ENCODE measurements at places on chromosomes 7 and 10.

GRCh38 chr7:33781167-33781566, 124.2 kb upstream of the BMPER start:
- DNase-seq = no peak

DNA sequence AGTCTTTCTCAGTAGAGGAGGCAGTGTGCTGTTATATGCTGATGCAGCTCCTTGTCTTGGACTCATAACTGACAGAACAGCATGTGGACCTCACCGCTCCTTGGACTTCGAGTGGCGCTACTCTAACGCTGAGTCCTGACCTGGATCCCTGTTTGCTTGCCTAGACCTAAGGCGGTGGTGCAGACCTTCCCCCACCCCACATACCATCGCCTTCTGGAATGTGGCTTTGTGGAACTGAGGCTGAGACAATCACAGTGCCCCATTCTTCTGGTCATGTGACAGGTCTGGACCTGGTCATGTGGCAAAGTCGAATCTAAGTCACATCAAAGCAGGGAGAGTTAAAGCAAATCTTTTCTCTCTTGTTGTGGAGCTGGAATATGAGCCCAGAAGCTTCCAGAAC, 190.7 kb upstream of the MKI67 start:
- DNase-seq = no peak

DNA sequence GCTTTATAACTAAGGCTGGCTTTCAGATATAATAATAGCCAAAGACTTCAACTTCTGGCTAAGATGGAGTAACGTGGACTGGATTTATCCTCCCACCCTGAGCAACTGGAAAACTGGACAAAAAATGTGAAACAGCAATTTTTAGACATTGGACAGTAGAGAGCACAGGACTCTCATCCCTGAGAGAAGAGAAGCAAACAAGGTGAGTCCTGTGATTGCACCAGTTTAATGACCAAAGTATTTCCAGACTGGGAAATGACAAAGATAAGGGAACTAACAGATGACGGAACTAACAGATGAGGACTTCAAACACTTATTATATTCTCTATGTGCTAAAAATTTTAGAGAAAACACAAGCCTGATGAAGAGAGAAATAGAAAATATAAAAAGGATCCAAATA, 175.7 kb upstream of the SLC25A13 start:
- DNase-seq = no peak

DNA sequence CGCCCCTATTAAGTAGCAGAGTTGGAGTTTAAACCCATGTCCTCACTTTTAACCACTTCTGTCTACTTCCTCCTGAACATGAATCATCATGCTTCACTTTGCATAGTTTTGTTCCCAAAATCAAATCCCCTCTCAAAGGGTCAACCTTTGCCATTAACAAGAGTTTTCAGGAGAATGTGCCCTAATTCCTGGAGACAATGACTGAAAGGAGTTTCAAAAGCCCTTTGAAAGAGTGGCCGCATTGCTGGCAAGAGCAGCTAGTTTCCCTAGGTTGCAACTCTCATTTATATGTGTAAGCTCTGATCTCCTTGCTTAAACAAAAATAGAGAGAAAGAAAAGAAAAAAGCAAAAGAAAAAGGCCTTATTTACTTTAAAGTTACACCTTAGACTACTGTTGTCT, 9.2 kb downstream of the LGI1 start:
- DNase-seq = no peak

GRCh38 chr7:132899833-132900232, 182.1 kb downstream of the CHCHD3 start:
- no peak for DNase-seq

DNA sequence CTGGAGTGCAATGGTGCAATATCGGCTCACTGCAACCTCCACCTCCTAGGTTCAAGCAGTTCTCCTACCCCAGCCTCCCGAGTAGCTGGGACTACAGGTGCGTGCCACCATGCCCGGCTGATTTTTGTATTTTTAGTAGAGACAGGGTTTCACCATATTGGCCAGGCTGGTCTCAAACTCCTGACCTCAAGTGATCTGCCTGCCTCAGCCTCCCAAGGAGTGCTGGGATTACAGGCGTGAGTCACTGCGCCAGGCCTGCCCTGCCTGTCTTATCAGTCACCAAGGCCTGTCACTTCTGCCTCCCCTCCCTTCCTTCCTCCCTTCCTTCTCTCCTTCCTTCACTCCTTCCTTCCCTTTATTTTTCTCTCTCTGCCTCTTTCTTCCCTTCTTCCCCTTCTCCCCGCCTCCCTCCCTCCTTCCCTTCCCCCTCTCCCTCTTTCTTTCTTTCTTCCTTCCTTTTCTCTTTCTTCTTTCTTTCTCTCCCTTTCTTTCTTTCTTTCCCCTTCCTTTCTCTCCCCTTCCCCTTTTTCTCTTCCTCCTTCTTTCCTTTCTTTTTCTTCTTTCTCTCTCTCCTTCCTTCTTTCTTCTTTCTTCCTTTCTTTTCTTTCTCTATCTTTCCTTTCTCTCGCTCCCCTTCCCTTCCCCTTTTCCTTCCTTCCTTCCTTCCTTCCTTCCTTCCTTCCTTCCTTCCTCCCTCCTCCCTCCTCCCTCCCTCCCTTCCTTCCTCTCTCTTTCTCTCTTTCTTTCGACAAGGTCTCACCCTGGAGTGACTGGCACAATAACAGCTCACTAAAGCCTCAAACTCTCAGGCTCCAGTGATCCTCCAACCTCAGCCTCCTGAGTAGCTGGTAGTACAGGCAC, 3.1 kb upstream of the ST7 start:
- no peak for DNase-seq

DNA sequence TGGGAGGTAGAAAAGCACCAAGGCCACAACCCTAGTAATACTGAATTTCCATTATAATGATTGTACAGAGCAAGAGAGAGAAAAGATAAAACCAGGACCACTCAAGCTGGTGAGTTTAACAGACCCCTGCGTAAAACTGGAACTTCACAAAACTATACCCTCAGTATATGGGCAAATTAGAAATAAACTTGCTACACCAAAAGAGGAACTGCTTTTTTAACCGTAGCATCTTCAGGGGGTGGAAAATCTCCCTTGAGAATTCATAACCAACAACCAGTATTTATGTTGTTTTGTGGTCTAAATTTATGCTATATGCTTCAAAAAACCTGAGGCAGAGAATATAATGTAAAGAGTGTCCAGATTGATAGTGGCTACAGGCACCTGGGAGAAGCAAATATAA, 171.2 kb downstream of the SGMS1 start:
- no peak for DNase-seq

DNA sequence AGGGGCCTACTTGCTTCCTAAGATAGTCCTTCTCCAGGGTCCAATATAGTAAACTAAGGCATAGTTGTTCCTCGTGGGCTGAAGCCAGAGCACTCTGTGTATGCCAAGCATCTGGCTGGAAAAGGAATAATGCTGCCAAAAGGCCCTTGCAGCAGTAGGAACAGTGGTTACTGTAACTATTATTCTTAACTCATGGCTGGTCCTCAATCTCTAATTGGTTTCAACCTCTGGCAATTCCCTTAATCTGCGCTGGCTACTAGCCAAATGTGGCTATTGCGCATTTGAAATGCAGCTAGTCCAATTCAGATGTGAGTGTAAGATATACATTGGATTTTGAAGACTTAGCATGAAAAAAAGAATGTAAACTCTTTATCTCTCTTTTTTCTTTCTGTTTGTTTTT, 27.8 kb upstream of the LBX1 start:
- DNase-seq = no peak

- DNase-seq = no peak
These were observed 80.7 kb downstream of the INHBA start for GRCh38 chr7:41621953-41622831.

GRCh38 chr10:60846173-60846572, 67.9 kb downstream of the CDK1 start:
- DNase-seq = no peak

GRCh38 chr7:57425969-57426628, 23.9 kb upstream of the ZNF716 start:
- DNase-seq = no peak

- DNase-seq = no peak
These were observed 129.0 kb downstream of the DIP2C start for GRCh38 chr10:560314-560992.

GRCh38 chr10:67476201-67476600, 219.8 kb downstream of the CTNNA3 start:
- DNase-seq = no peak

DNA sequence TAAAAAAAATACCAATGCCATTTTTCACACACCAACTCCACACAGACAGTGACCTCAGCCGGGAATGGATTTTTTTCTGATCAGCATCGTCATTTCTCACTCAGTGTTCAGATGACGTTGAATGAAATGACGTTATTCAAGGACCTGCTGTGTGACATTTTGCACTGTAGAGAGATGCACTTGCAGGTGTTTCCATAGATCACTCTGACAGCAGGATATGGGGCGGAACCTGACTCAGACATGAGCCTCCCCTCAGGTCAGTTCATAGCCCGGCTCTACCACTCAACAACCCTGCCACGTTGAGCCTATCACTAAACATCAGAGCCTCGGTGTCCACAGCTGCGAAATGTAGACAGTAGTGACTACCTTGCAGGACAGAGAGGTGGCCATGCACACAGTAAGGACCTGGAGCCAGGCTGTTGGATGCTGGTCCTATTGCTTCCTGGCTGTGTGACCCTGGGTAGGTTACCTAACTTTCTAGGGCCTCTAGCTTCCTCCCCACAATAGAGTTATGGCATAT, 41.4 kb upstream of the ANTXRL start:
- no peak for DNase-seq

DNA sequence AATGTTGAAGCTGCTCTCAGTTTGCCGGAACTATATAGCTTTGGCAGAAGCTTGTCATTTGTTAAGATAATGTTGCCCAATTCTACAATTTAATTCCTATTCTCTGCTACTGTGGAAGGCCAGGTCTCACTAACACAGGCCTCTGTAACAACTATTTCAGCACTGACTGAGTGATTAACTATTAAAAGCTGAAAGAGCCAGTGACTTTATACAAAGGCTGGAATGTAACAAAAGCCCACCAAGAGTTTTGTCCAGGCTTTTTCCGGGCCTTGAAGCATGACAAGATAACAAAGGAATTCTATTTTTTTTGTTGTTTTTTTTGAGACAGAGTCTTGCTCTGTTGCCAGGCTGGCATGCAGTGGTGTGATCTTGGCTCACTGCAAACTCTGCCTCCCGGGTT, 795.6 kb downstream of the PHTF2 start:
- no peak for DNase-seq

GRCh38 chr7:71255537-71256178, 123.7 kb downstream of the GALNT17 start:
- DNase-seq = no peak

DNA sequence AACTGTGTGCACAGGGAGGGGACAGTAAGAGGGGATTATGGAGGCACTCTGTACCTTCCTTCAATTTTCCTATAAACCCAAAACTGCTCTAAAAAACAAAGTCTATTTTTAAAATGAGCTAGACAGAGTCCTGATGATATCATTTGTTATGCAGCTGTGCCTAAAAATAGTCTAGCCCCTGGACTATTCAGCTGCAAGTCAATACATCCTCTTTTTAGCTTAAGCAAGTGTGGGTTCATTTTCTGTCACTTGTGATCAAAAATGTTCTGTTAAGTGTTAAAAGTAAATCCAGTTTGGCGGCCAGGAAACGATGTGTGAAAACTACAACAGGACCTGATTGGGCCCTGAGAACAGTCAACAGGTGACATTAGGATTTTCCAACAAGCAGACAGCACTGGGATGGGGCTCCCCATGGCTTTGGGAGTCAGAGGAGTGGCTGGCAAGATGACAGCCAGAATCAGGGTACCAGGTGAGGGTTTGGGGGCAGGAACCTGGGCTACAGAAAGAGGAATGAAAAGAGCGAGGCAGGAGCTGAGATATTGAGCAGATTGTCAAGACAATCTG, 33.9 kb downstream of the FAM107B start:
- no peak for DNase-seq

- no peak for DNase-seq
These were observed 55.6 kb downstream of the NOC3L start for GRCh38 chr10:94307046-94307615.

DNA sequence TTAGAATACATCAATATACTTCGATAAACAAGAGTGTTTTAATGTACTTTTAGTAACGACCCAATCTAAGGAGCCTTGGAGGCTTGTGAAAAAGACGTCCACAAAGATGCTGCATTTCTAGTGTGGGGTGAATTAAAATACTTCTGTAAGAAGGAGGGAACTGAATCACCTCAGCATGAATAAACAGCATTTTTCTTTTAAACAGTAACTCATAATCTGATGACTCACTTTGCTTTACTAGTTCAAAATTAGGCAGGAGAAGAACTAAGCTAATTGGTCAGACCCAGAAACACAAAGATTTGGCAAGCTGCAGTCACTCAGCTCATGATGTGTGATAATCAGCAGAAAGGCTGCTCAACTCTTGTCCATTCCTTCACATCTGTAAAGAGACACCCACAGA, 24.2 kb downstream of the NCOA4 start:
- no peak for DNase-seq

GRCh38 chr10:125661941-125662515, 20.9 kb downstream of the TEX36 start:
- no peak for DNase-seq

DNA sequence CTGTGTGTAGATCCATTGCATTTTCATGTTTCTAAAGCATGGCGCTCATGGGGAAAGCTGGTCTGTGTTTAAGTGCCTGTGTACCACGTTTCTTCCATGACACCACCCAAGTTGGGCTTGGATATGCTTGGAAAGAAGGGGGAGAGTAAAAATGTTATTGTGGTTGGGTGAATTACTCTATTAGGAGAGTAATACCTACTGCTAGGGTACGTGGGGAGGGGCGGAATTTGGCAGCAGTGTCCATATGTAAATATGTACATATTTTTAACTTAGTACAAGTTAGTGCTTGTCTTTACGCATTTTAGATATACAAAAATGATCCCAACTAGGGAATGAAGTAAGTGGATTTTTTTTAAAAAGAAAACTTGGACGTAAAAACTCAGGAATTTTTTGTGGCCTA, 42.9 kb upstream of the SAMD8 start:
- no peak for DNase-seq

DNA sequence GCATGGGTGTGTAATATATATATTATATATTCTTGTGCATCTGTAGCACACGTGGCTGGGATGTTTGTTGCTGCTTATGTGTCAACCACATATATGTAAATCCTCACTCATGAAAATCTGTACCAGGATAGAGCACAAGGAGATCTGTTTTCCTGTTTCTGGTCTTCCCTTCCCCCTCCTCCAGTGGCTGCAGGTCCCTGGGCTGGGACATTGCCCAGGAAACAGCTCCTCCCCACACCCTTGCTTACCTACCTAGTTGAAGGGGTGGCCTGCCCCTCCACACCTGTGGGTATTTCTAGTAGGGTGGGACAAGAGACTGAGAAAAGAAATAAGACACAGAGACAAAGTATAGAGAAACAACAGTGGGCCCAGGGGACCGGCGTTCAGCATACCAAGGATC, 2.2 kb downstream of the SFXN3 start:
- no peak for DNase-seq

GRCh38 chr10:113486531-113486930, 66.3 kb upstream of the HABP2 start:
- DNase-seq = no peak
